ENCODE measurements at places on chromosomes 2 and 18.

- no peak for DNase-seq
Measured at GRCh38 chr2:208183526-208183925, 6.3 kb downstream of the C2orf80 start.

GRCh38 chr18:59070181-59070912 lies 69.3 kb upstream of the SEC11C start:
- peak; percentile 51 for DNase-seq

GRCh38 chr2:136209561-136210454 lies 91.9 kb upstream of the CXCR4 start:
- DNase-seq: no peak

DNA sequence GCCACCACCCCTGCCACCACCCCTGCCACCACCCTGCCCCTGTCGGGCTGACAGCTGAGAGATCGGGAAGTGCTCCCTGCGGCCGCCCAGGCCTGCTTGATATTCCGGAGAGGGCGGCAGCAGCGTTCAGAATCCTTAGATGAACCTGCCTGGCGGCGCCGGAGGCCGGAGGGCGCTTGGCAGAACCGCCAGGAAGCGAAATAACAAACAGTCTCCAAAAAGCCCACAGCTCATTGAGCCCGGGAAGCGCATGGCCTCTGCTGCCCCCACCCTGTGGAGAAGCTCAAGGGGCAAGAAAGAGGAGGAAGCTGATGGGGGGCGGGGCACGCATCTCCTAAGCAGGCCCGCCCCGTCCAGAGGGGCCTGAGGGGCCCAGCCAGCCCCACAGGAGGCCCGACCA lies 92.2 kb upstream of the MBOAT2 start:
- DNase-seq: no peak

GRCh38 chr2:65177751-65178442 lies 48.0 kb upstream of the RAB1A start:
- DNase-seq: no peak

- no peak for DNase-seq
Measured at GRCh38 chr2:129806990-129807389, 172.5 kb upstream of the RAB6C start.

GRCh38 chr2:31270131-31270530 lies 36.2 kb downstream of the EHD3 start:
- no peak for DNase-seq

DNA sequence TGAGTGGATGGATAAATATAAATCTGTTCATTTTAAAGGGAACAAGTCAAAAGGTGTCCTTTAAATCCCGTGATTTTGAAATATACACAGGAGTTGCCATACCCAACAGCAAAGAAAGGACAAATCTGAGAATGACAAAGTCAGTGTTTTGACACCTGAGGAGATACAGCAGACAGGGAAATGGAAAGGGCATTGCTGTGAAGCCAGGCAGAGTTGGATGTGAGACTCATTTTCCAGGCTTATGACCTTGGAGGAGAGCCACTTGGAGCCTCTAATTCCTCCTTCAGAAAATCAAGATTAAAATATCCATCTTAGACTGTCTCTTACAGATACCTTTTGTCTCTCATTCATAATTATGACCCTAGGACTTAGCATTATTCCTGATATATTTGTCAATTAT lies 154.5 kb downstream of the GALNT3 start:
- no peak for DNase-seq

- no peak for DNase-seq
Measured at GRCh38 chr2:39659765-39660611, 5.7 kb upstream of the TMEM178A start.

DNA sequence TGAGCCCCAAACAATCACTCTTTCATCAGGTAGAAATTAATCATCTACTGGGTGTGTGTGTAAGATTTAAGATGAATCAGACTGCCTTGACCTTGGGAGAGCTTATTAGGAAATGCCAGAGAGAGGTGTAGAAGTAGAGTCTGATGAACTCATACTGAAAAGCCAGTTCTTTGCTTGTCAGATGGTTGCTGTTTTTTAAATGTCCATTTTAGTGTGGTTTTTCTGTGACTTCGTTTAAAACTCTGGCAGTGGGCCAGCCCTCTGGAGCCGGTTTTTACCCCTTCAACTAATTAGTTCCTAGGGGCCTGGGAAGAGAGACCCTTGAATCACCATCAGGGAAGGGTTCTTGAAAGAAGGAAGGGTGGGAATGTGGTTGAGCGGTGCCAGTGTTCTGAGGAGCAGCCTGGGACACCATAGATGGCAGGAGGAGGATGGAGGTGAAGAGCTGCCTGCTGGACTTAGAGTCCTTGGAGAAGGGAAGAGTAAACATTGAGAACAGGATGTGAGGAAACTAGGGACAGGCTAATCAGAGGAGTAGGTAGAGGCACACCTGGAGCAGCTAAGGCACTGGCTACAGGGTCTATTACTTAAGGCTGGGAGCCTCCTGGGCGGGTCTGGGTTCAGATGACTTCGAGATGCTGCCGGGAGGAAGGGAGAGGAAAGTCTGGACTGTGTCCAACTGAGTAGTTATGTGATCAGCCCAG lies 66.1 kb downstream of the LRRFIP1 start:
- peak; percentile 28 for DNase-seq

GRCh38 chr2:447902-448665 lies 160.2 kb upstream of the ALKAL2 start:
- DNase-seq: no peak

- DNase-seq: no peak
Measured at GRCh38 chr2:42770288-42771131, 6.6 kb upstream of the OXER1 start.

DNA sequence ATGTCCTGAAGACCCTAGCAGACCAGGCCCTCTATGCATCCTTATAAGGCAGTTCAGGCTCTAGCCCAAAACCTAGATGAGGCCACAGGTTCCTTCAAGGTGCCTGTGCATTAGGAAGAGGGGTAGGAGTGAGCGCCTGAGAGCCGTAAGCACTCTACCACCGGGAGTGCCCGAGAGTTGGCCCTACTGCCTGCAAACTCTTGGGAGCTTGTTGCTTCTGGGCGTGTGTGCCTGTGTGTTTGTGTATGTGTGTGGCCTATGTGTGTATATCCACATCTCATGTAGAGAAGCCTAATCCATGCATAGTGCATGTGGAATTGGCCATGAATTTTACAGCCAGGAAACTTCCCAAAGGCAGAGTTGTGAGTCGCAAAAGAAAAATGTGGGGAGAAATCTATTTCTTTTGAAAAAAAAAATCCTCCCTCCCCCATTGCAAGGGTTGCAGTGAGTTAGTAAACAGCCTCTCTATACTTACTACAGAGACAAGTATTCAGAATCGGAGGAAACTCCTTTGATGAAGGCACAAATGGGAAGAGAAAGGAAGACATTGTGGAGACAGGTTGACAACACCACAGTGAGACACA lies 96.8 kb downstream of the ADD2 start:
- DNase-seq: no peak

- no peak for DNase-seq
Measured at GRCh38 chr2:32825291-32825712, 121.5 kb upstream of the LTBP1 start.

- no peak for DNase-seq
Measured at GRCh38 chr18:21342372-21342771, 100.3 kb downstream of the GREB1L start.

DNA sequence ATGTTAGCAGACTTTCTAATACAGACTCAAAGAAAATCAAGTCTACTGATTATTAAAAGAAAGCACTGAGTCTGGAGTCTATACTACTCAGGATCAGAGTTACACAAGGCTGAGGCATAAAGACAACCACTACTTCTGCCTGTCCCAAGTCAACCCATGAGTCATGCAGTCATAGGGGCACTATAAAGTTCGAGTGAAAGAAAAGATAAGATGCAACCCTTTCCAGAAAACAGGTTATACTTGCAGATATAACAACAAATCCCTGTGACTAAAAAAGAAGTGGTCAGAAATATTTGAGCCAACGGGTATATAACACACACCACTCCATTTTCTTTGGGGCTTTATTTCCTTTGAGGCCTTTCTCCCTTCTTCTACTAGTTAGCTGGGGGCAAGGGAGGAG lies 18.6 kb upstream of the SCRN3 start:
- DNase-seq: no peak

- no peak for DNase-seq
Measured at GRCh38 chr2:9262671-9263171, 56.1 kb downstream of the ASAP2 start.

DNA sequence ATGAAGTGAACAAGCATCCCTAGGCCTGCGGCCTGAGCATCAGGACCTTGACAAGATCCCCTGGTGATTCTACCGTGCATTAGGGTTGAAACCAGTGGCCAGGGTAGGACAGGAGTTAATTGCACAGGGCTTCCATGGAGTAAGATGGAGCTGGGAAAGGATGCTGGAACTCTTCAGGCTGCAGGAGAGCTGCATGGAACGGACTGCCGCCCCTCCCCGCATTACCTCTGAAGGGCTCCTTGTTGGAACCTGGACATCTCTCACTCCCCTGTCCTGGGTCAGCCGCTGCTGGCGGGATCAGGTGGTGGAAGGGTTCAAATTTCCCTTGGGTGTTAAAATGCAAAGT lies 156.6 kb upstream of the ID2 start:
- DNase-seq: no peak

DNA sequence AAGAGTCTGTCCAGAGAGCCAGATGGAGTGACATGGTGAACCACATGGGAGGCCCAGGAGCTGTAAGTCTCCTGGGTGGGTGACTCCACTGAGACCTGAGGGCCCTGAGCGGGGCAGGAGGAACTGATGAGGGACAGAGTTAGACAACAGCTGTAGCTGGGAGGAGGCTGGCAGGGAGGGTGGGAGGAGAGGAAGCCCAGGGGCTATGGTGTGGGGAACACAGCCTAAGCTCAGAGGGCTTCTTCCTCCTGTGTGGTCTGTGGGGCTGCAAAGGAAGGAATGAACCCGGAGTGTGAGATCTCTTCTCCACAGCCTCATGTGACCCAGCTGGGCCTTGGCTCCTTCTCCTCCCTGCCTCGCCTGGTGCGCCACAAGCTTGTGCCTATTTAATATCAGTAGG lies 395.6 kb upstream of the HS6ST1 start:
- peak; percentile 80 for DNase-seq

DNA sequence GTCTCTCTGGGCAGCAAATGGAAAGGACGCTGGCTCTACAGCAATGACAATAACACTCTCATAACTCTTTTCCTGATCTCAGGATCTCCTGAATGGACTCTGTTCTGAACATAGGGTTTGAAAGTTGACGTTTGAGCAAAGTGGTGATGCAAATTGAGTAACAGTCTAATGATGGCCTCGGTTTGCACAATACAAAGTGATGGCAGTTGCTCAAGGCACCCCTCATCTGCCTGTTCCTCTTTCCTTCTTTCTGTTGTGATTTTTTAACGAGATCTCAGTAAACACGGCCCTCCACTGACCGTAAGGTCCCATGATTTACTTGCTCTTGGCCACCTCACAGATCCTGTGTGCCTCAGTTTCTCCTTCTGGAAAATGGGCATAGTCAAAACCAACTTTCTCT lies 303.6 kb downstream of the SLC8A1 start:
- DNase-seq: no peak

- DNase-seq: peak; percentile 59
Measured at GRCh38 chr2:100427627-100428258, 10.3 kb upstream of the CHST10 start.

DNA sequence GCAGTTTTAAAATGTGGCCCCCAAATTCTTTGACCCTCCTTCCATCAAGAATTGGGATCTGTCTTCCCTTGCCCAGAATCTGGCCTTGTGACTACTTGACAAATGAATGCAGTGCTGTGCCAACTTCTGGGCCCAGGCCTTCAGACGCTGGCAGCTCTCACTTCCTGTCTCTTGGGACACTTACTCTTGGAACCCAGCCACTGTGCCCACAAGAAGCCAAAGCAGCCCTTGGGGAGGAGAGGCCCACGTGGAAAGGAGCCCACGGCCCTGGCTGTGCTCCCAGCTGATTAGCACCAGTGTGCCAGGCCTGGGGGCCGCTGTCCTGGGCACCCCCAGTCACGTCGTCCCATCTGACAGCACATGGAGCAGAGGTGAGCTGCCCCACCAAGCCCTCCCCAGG lies 56.6 kb downstream of the RPL37A start:
- DNase-seq: no peak

DNA sequence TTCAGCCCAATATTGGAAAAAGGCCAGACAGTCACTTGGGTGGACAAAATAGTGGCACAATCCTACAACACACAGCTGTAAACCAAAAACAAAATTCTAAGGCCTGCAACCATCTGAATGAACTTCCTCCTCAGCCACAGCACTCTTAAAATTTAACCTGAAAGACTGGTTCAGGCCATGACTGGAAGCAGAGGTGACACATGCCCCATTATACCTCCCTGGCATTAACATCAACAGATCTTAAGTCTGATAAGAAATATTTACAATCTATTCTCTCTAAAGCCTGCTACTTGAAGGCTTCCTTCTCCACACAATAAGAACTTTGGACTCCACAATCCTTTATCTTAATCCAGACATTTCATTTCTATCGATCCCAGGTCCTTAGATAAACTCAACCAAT lies 192.4 kb upstream of the LRP1B start:
- no peak for DNase-seq

- no peak for DNase-seq
Measured at GRCh38 chr2:127790694-127791529, 20.1 kb downstream of the WDR33 start.

DNA sequence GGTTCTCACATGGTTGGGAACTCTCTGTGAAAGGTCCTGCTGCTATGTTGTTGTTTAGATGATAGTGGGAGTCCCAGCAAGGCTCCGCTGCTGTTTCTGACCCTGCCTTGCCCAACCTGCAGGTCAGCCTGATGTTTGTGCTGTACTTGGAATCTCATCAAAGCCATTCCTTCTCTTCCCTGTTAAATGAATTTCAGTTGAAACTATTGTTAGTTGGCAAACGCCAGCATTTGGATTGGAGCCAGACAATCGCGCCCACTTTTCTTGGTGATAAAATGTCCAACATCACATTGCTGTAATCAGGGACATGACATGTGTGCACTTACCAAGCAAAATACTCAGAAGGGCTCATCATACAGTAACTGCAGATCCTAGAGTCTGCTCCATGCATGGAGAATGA lies 12.8 kb upstream of the TWSG1 start:
- no peak for DNase-seq

GRCh38 chr2:77602771-77603170 lies 80.6 kb upstream of the LRRTM4 start:
- no peak for DNase-seq

DNA sequence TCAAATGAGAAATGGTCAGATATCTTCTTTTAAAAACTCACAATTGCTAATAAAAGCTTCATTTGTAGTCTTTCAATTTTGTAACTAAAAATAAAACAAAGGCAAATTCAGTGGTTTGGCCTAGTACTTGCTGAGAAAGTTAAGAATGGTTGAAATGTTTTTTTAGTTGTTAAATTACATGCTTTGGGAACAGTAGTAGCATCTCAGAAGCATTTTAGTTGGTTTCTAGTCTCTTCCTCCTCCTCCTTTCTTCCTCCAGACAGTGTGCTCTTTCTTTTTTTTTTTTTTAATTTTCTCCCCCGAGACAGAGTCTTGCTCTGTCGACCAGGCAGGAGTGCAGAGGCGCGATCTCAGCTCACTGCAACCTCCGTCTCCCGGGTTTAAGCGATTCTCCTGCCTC lies 9.8 kb downstream of the TRAK2 start:
- no peak for DNase-seq
